Ascending aorta (tissue), 2 donors: ENCODE measurements at places on chromosomes 7 and 10.

- no peak for DNase-seq
Measured at GRCh38 chr10:79298403-79299244, 48.6 kb upstream of the PPIF start.

DNA sequence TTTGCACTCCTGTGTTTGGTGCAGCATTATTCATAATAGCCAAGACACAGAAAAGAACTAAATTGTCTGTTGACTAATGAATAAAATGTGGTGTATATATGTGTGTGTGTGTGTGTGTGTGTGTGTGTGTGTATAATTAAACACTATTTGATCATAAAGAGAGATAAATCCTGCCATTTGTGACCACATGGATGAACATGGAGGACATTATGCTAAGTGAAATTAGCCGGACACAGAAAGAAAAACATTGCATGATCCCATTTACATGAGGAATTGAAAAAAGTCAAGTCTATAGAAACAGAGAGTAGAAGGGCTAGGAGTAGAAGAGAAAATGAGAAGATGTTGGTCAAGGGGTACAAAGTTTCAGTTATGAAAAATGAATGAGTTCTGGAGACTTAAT is 85.9 kb downstream of the ANK3 start:
- no peak for DNase-seq

GRCh38 chr7:51060536-51060935 is 256.1 kb downstream of the COBL start:
- no peak for DNase-seq

GRCh38 chr10:96511044-96511945 is 2.4 kb downstream of the TLL2 start:
- DNase-seq: no peak

DNA sequence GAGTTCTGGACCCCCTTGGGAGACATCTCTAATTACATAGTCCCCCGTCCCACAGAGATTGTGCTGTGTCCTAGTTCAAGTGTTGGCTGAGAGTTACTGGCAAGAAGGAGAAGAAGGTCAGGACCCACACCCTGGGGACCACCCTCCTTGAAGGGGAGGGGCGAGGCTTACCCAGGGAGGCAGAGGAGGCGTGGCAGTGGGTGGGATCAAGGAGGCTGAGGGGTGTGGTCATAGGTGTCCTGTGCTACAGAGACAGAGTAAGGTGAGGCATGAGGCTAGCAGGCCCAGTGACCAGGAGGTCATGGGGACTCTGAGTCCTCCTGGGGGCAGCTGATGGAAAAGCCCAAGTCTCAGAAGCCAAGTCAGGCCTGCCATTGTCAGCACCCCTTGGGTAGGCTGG is 29.4 kb upstream of the ADCYAP1R1 start:
- DNase-seq: no peak

GRCh38 chr7:128071376-128071775 is 40.1 kb upstream of the LRRC4 start:
- DNase-seq: no peak

- DNase-seq: peak; percentile 38
Measured at GRCh38 chr10:118977022-118977599, 52.4 kb upstream of the NANOS1 start.

- no peak for DNase-seq
Measured at GRCh38 chr7:112076324-112076723, 129.9 kb downstream of the DOCK4 start.

- DNase-seq: no peak
Measured at GRCh38 chr7:17944720-17945119, 4.4 kb upstream of the SNX13 start.

DNA sequence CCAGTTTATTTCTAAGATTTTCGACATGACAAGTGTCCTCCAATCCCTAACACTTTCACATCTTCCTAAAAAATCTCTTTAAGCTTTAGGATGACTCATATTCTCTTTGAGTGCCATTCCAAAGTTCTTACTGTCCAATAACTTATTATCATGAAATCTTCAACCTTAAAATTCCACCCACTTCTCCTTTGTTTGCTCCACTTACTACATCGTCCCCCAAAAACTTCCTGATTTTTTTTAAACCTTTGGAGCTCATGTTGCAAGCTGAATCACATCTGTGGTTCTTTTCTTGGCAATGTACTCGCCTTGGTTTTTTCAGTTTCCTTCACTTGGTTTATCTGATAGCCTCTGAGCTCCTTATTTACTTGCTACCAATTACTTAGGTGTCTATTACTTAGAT is 39.2 kb upstream of the JCAD start:
- no peak for DNase-seq
